Dermis microvascular lymphatic vessel endothelial cell (primary cell): ENCODE measurements at places on chromosomes 4 and X. TPM values are rescaled to one million over a fixed set of nuclear protein-coding genes. Genes with fewer than 3 reads are reported as not detected.

The GPRASP1 gene
- 0.51 and 1.1 TPM in 2 replicates for total RNA-seq

The DDIT4L gene
- 2.0 and 4.1 TPM in 2 replicates for total RNA-seq

The PNMA6F gene
- not detected in 2 replicates for total RNA-seq

The MRFAP1 gene
- 85.1 and 109 TPM in 2 replicates for total RNA-seq

DNA sequence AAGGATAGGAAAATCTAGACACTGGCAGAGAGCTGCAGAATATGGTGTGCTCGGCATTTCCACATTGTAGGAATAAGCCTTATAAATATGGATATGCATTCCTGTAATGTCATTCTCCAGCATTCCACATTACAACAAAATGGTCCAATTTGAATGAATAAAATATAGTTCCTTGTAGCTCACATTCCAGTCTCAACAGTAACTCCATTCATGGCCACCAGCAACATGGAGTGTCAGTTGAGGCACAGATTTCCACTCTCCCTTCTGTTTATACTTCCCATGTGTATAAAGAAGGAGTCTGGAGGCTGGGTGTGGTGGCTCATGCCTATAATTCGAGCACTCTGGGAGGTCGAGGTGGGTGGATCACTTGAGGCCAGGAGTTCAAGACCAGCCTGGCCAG is 84.5 kb downstream of the AASDH start:
- no peak for DNase-seq

- DNase-seq: no peak
These were observed 140.9 kb upstream of the ANXA3 start for GRCh38 chr4:78410676-78411075.

- peak; percentile 2 for DNase-seq
These were observed 67.9 kb upstream of the SOX3 start for GRCh38 chrX:140572724-140573123.

- no peak for DNase-seq
These were observed 322.1 kb upstream of the ARX start for GRCh38 chrX:25337841-25338240.

GRCh38 chrX:70196961-70197720 is 19.9 kb downstream of the DGAT2L6 start:
- peak; percentile 42 for DNase-seq

DNA sequence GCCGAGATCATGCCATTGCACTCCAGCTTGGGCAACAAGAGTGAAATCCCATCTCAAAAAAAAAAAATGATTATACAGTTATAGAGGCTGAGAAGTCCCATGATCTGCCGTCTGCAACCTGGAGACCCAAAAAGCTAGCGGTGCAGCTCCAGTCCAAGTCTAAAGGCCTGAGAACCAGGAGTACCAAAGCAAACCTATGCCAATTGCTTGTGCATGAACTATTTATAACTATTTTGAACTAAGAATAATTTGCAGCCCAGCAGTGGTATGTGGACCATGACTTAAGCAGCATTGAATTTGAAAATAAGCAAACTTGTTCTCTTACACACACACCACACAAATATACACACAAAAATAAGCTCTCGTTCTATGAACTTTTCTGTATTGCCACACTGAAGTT is 51.8 kb downstream of the TASL start:
- DNase-seq: no peak

- DNase-seq: no peak
These were observed 199.0 kb upstream of the MAMLD1 start for GRCh38 chrX:150163956-150164726.

DNA sequence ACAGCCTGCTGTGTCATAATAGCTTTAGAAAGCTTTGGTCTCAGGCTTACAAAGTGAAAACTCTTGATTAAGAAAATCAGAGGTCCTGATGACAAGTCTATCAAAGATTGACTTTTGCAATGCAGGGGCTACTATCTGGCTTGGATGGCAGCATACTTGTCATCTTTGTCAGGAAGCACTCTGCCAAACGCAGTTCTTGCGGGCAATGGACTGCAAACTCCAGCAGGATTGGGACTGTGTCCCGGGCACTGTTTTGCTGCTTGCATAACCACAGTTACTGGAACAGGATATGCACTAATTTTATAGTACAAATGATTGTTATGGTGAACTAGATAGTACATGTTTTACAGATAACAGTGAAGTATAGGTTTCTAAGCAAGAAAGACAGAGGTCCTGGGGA is 185.6 kb downstream of the IQCM start:
- no peak for DNase-seq

DNA sequence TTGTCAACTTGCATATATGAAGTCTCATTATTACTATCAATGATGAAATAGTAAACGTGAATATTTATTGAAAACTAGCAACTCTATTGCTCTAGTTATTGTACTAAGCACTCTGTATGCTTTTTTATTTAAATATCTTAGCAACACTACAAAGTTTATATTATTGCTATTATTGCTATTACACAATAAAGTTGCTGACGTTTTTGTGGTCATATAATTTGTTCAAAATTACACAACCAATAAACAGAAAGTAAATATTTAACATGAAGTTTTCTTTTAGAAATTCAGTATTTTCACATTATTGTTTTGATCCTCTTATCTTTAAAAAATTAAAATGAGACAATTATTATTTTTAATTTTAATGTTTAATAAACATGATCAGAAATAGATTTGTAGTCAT is 1521.1 kb upstream of the PCDH7 start:
- DNase-seq: no peak

DNA sequence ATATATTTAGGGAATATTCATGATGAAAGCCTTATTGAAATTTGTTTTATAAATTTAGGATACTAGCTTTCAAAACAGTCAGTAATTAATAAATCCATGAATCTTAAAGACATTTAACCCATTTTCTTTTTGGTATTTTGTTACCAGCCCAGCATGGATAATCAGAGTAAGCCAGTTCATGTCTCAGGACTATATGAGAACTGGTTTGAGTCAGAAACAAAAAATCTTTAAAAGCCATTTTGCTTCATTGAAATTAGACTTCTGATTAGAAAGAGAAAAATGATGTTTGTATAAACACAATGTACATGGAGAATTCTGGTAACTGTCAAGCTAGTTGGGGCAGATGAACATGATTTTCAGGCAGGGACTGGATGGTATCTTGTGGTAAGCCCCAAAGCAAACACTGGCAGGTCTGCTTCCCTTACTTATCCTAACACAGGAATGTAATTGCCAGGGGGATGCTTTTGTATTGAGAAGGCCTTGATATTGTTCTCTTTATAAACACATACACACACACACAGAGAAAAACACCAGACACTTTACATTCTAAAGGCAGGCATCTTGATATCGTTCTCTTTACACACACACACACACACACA is 9.4 kb downstream of the ARHGAP10 start:
- DNase-seq: no peak

- DNase-seq: no peak
These were observed 31.3 kb downstream of the CRLF2 start for GRCh38 chrX:1181170-1181569.

DNA sequence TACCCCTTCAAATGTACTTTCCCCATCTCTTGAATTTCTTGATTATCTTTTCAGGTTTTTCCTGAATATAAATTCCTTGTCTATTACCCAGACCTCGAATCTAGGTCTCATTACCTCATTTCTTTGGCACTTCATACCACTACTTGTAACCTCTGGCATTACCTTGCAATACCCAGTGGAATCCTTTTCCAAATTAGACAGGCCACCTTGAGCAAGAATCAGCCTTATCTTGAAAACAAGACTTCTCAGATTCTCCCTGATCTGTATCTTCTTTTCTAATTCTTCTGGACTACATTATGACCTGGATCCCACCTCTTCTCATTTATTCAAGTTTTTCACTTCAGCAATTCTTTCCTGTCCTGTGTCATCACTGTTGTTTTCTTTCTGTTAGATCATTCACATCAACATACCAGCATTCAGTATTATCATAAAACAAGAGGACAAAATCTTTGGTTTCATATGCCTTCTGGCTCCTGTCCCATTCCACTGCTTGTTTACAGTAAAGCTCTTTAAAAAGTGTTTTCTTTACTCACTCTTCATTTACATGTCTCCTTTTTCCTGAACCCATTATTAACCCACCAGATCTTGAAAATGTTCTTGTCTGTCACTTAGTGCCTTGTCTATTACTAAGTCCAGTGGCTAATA is 275.6 kb upstream of the HS3ST1 start:
- peak; percentile 13 for DNase-seq

- DNase-seq: no peak
These were observed 543 bp downstream of the NFXL1 start for GRCh38 chr4:47913861-47914219.
